Fibroblast of lung (primary cell): ENCODE measurements at places on chromosomes 13 and 19. TPM values are rescaled to one million over a fixed set of nuclear protein-coding genes. Genes with fewer than 3 reads are reported as not detected.

DNA sequence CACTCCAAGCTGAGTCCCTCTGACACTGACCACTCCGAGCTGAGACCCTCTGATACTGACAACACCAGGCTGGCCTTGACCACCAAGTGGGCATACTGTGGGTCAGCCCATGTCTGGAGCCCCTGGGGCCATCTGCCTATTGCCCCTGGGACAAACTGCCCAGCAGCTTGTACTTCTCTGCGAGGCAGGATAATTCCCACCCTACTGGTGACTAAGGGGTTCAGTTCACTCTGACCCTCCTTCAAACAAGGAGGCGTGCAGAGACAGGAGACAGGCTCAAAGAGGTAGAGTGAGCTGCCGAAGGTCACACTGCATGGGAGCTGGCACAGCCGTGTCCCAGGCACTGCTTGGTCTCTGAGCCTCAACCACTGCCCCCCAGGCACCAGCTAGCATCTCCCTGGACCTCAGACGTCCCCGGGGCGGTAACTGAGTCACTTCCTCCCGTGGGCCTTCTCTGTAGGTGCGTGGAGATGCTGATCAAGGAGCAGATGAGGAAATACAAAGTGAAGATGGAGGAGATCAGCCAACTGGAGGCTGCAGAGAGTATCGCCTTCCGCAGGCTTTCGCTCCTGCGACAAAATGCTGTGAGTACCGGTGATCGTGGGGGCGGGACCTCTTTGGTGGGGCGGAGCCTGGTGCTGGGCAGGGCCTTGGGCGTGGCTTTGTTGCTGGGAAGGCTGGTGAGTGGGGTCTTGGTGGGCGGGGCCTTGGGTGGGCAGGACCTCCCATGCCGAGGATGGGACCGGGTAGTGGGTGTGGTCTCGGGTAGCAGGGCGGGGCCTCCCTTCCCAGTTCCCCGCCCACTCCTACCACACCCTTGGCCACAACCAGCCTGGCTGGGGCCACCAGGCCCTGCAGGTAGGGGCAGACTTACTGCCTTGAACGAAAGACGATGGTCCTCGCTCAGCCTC, 5.8 kb upstream of the USE1 start:
- H3K27ac ChIP-seq: no peak overlapping the region
- H3K27me3 ChIP-seq: no peaks in the 10 kb centered on the region
- peak; percentile 16 for DNase-seq
- peaks cover 1% of the 10 kb centered on the region for H3K4me1 ChIP-seq

GRCh38 chr19:10817291-10818038, 18.5 kb downstream of the TMED1 start:
- peak overlapping the region; percentile 95 for H3K27ac ChIP-seq
- peaks cover 42% of the 10 kb centered on the region for H3K36me3 ChIP-seq
- H3K4me1 ChIP-seq: peaks cover 22% of the 10 kb centered on the region
- peak overlapping the region; percentile 78 for H3K4me3 ChIP-seq
- H3K27me3 ChIP-seq: no peaks in the 10 kb centered on the region

GRCh38 chr19:4069331-4069959, 2.7 kb upstream of the ZBTB7A start:
- no peak overlapping the region for H3K4me3 ChIP-seq
- no peak overlapping the region for H3K27ac ChIP-seq
- no peaks in the 10 kb centered on the region for H3K27me3 ChIP-seq
- no peaks in the 10 kb centered on the region for H3K36me3 ChIP-seq

DNA sequence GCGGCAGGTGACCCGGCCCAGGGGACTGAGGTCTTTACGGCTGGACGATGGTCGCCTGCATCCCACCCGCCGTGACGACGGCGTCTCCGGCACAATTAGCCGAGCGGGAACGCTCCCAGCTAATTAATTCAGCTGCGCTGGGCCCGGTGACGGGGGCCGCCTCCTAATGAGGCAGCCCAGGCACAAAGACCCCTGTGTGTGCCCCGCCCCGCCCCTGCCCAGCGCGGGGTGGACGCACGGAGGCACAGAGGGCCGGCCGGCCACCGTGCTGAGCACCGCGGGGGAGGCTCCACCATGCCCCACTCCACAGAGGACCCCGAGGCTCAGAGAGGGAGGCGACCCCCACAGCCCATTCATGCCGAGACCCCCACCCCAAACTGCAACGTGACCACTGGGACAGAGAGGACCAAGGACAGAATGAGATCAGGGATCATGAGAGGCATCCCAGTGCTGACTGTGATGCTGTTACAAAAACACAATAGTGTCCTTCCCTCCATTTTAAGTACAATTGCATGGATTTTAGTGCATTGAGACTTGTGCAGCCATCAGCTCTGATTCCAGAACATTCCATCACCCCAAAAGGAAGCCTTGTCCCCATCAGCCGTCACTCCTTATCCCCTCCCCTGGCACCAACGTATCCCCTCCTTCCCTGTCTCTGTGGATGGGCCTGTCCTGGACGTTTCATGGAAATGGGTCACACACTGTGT, 17.0 kb downstream of the EFNA2 start:
- H3K27ac ChIP-seq: no peak overlapping the region
- H3K27me3 ChIP-seq: no peaks in the 10 kb centered on the region
- H3K36me3 ChIP-seq: no peaks in the 10 kb centered on the region
- DNase-seq: no peak
- H3K4me3 ChIP-seq: no peak overlapping the region

GRCh38 chr19:6261883-6262282, 17.9 kb downstream of the MLLT1 start:
- H3K27me3 ChIP-seq: no peaks in the 10 kb centered on the region
- H3K4me3 ChIP-seq: no peak overlapping the region
- no peak for DNase-seq

GRCh38 chr19:33780251-33780650, 16.4 kb upstream of the KCTD15 start:
- DNase-seq: no peak
- no peaks in the 10 kb centered on the region for H3K4me1 ChIP-seq
- no peak overlapping the region for H3K27ac ChIP-seq
- peaks cover 10% of the 10 kb centered on the region for H3K27me3 ChIP-seq

GRCh38 chr19:30148039-30148790, 206.2 kb downstream of the URI1 start:
- H3K4me3 ChIP-seq: no peak overlapping the region
- no peak overlapping the region for H3K27ac ChIP-seq
- no peaks in the 10 kb centered on the region for H3K36me3 ChIP-seq
- no peaks in the 10 kb centered on the region for H3K27me3 ChIP-seq

Gene NXNL1
- total RNA-seq: not detected in 2 replicates

Gene KRTDAP
- not detected in 2 replicates for total RNA-seq

Gene ZNF784
- 4.6 and 5.6 TPM in 2 replicates for total RNA-seq

DNA sequence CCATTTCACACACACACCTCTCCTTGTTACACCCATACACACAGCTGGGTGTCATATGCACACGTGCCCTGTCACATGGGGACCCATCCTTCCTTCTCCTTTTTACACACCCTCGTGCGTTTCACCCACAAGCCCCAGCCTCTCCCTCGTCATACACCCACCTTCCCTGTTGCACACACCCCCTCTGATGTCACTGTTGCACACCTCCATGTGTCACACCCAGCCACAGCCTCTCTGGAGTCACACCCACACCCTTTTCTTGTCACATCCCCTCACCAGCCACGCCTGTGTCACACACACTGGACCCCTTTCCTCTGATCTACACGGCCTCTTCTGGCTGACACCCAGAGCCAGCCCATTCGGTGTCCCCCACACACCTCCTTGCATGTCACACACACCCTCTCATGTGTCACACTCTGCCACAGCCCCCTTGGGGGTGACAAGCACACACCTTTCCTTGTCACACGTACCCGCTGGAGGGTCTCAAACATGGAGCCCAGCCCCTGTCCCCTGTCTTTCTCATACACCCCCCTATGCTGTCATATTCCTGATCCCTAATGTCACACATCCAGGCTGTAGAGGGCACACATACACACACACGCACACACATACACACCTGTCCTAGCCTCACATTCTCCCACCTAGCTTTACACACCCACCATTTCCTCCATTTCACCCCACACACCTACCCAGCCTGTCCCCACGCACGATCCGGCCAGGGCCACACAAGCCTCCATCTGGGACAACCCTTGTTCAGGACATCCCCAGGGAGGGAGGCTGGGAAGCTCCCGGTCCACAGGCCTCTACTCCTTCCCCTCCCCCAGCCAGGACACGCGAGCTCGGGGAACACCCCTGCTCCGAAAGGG, 1.4 kb downstream of the NOVA2 start:
- no peaks in the 10 kb centered on the region for H3K36me3 ChIP-seq
- H3K4me3 ChIP-seq: no peak overlapping the region
- H3K27ac ChIP-seq: no peak overlapping the region
- DNase-seq: no peak
- no peaks in the 10 kb centered on the region for H3K4me1 ChIP-seq
- H3K27me3 ChIP-seq: peaks cover 32% of the 10 kb centered on the region

GRCh38 chr13:47119575-47120235, 222.9 kb upstream of the HTR2A start:
- H3K4me1 ChIP-seq: no peaks in the 10 kb centered on the region
- H3K36me3 ChIP-seq: no peaks in the 10 kb centered on the region
- H3K4me3 ChIP-seq: no peak overlapping the region
- DNase-seq: no peak
- no peak overlapping the region for H3K27ac ChIP-seq

DNA sequence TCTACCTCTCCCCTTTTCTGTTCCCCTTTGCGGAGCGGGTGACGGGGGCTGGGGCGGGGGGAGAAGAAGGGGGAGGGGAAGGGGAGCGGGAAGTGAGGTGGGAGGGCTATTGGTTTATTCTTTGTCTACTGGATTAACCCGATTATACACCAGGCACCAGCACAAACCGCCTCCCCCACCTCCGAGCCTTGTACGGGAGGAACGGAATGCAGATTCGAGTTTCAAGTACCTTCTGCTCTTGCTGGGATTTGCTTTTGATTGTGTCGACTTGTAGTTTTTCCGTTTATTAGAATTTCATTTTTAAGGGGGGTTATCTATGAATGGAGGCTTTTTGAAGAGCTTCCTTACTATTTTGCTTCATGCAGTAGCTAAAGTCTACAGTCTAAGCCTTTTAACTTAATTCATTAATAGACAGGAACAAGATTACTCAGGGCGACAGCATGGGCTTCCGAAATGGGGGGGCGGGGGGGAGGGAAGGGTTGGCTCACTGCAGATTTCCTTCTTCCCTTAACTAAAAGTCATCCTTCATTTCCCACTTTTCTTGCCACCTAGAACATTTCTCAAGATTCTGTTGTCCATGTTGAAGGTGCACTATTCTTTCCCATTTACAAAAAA, 937 bp upstream of the SPRY2 start:
- peak overlapping the region; percentile 92 for H3K4me3 ChIP-seq
- DNase-seq: peak; percentile 62
- peak overlapping the region; percentile 85 for H3K27ac ChIP-seq
- peaks cover 4% of the 10 kb centered on the region for H3K4me1 ChIP-seq
- no peaks in the 10 kb centered on the region for H3K27me3 ChIP-seq
- H3K36me3 ChIP-seq: peaks cover 6% of the 10 kb centered on the region

- DNase-seq: peak; percentile 39
- H3K4me3 ChIP-seq: no peak overlapping the region
- no peaks in the 10 kb centered on the region for H3K27me3 ChIP-seq
- no peaks in the 10 kb centered on the region for H3K36me3 ChIP-seq
Observed at GRCh38 chr19:46221981-46222610, 7.4 kb upstream of the IGFL1 start.

DNA sequence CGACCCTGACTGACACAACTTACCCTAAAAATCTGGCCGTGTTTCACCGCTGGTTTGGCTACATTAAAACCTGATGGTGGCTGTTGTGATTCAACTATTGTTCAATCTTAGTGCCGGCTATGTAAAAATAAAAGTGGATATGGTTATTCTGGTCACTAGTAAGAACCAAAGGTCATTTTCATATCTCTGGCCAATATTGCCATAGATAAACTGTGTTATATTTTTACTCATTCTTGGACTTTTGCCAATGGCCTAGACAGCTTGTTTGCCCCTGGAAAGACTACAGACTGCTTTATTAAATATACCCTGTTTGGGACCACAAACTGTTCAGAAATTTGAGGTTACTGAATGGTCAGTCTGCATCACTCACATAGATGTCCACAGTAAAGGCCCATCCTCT, 258.5 kb upstream of the KLHL1 start:
- H3K4me3 ChIP-seq: no peak overlapping the region
- no peaks in the 10 kb centered on the region for H3K27me3 ChIP-seq
- no peak for DNase-seq
- no peak overlapping the region for H3K27ac ChIP-seq

- H3K27ac ChIP-seq: no peak overlapping the region
- DNase-seq: no peak
- H3K36me3 ChIP-seq: no peaks in the 10 kb centered on the region
- H3K27me3 ChIP-seq: no peaks in the 10 kb centered on the region
- H3K4me3 ChIP-seq: no peak overlapping the region
Observed at GRCh38 chr13:109209526-109209925, 576.9 kb downstream of the IRS2 start.

DNA sequence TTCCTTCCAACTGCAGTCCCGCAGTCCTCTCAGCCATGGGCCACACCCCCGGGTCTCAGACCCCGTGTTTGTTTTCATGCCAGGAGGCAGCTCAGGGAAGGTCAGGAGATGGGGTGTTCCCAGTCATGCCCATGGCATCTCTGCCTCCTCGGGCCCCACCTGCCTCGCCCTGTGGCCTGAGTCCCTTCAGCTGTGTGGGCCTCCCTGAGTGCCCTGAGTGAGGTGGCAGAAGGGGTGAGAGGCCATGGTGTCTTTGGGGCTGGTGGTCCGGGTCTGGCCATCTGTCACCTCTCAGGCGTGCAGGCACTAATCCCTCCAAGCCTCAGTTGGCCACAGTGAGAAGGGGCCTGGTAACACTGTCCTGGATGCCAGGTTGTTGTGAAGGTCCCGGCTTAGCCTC, 10.9 kb upstream of the KDM4B start:
- H3K4me3 ChIP-seq: no peak overlapping the region
- H3K36me3 ChIP-seq: peaks cover 15% of the 10 kb centered on the region
- H3K27ac ChIP-seq: no peak overlapping the region
- H3K4me1 ChIP-seq: no peaks in the 10 kb centered on the region
- no peak for DNase-seq
- no peaks in the 10 kb centered on the region for H3K27me3 ChIP-seq

Gene GTF2F2
- total RNA-seq: 21.6 and 31.7 TPM in 2 replicates

- peak overlapping the region; percentile 77 for H3K4me3 ChIP-seq
- no peak for DNase-seq
- no peaks in the 10 kb centered on the region for H3K27me3 ChIP-seq
- peaks cover 2% of the 10 kb centered on the region for H3K4me1 ChIP-seq
Observed at GRCh38 chr19:48170817-48171347, 402 bp downstream of the ZSWIM9 start.

Gene TRPC4
- total RNA-seq: 1.7 and 2.6 TPM in 2 replicates

DNA sequence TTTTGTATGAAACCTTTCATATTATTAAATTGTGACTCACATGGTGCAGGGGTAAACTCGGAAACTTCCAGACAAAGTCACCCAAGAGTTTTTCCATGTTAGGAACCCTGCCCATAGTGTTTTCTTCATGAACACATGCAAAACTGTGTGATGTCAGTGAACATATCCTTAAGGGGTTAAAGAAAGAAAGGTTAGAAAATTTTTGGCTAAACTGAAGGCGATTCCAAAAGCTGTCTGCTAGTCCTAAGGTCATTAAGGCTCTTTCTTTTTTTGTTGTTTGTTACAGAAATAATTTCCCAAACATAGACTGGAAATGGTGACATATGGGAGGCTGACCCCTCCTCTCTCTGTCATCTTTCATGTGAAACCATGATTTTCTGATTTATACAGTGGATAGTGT, 271.9 kb downstream of the DNAJC15 start:
- H3K27ac ChIP-seq: no peak overlapping the region
- peaks cover 17% of the 10 kb centered on the region for H3K4me1 ChIP-seq
- H3K27me3 ChIP-seq: no peaks in the 10 kb centered on the region

- H3K36me3 ChIP-seq: no peaks in the 10 kb centered on the region
- no peak overlapping the region for H3K27ac ChIP-seq
- peaks cover 12% of the 10 kb centered on the region for H3K27me3 ChIP-seq
- H3K4me3 ChIP-seq: no peak overlapping the region
- peaks cover 2% of the 10 kb centered on the region for H3K4me1 ChIP-seq
Observed at GRCh38 chr13:51843529-51843928, 1.4 kb downstream of the TMEM272 start.
